Kidney epithelial cell (primary cell): ENCODE measurements at places on chromosomes 6 and 20. TPM values are rescaled to one million over a fixed set of nuclear protein-coding genes. Genes with fewer than 3 reads are reported as not detected.

- no peak for DNase-seq
Observed at GRCh38 chr6:42128460-42129359, 13.7 kb downstream of the C6orf132 start.

Gene CDSN
- total RNA-seq, result not detected in 2 replicates

Gene FOXA2
- 0.04 and 0.27 TPM in 2 replicates for total RNA-seq

DNA sequence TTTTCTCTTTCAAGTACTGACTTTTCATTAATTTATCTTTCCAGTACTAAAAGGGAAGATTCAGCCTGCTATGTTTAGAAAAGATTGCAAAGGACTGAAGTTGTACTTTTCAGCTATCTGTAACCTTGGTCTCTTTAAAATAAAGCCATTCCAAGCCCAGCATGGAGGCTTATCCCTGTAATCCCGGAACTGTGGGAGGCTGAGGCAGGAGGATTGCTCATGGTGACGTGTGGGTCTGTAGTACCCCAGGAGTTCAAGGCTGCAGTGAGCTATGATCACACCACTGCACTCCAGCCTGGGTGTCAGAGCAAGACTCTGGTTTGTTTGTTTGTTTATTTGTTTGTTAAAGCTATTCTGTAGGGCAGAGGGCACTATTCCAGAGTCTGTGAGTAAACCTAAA lies 50.6 kb upstream of the TMEM170B start:
- no peak for DNase-seq

Gene SPDEF
- not detected in 2 replicates for total RNA-seq

DNA sequence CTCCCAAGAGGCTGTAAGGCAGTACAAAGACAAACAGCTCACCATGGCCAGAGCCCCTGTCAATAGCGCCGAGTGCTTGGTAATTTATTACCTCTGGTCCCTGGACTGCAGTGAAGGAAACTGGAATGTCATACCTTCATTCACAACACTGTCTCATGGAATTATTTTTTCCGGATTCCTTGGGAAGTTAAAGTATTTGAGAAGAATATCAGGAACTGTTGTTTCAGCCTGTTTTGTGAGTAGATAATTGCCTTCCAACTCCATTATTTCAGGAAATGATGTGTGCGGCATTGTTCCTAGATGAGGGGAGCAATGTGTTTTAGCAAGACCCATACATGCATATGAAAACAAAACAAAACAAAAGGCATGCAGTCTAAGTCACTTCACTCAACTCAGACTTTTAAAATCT lies 64.0 kb downstream of the BLOC1S5 start:
- DNase-seq, result no peak

- no peak for DNase-seq
Observed at GRCh38 chr20:15917283-15917682, 656.0 kb downstream of the KIF16B start.

Gene TRAPPC3L
- not detected in 2 replicates for total RNA-seq

DNA sequence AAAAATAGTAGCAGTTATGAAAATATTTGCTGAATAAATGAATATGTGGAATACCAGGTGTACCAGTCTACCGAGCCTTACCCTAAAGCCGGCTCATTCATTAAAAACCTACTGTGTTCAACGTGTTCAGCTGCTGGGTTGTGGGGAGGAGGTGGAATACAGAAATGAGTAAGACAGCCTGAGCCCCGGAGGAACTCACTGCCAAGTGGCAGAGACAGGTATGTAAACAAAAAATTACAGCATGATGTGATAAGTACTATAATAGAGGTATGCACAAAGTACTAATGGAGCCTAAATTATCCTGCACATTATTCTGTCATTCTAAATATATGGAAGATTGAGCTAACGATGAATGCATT lies 6.8 kb upstream of the ADTRP start:
- DNase-seq, result no peak

GRCh38 chr6:118659513-118660217 lies 8.3 kb upstream of the CEP85L start:
- no peak for DNase-seq

Gene MUCL3
- total RNA-seq, result not detected in 2 replicates

DNA sequence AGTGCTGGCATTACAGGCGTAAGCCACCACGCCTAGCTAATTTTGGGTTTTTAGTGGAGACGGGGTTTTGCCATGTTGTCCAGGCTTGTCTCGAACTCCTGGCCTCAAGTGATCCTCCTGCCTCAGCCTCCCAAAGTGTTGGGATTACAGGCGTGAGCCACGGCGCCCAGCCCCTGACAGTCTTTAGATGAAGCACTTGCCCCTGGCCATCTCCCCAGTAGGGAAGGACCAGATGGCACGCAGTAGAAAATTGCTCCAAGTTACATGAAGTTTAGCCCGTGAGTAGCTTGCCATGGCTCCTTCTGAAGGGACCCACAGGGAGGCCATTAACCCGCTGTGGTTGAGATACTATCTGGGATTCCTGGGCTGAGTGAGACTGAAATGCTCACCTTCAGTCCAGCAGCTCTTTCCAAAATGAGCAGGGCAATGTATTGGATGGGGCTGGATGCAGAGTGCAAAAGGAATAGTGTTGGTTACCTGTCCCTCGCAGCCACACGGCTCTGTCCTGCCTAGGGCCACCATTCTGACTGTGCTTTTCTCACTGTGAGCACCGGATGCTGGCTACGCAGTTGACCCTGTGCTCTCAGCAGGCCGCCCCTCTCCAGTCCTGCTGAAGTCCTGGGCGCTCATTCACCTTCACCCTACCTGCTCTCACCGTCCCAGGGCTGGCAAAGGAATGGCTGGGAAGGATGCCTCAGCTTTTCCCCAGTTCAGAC lies 66.9 kb downstream of the EFCAB8 start:
- DNase-seq, result no peak

Gene ZNF391
- total RNA-seq, result 4.4 and 9.0 TPM in 2 replicates

DNA sequence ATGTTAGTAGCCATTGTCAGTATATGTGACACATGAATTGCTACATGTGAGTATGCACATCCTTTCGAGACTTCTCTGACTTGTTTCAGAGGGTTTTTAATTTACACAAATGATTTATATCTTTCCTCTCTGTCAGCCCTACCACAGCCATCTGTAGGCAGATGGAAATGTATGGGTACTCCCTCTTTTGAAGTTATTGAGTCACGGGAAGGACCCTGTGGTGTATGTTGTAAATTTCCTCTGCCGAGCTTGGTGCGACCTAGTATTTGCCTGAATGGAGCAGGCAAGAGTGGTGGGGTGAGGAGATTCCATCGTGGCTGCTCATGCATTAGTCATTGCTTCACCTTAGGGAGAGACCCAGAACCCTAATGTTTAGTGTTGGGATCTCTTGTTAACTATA lies 171.9 kb downstream of the JARID2 start:
- no peak for DNase-seq

Gene GHRH
- not detected in 2 replicates for total RNA-seq

GRCh38 chr6:111734068-111735061 lies 128.7 kb upstream of the TRAF3IP2 start:
- DNase-seq, result no peak

DNA sequence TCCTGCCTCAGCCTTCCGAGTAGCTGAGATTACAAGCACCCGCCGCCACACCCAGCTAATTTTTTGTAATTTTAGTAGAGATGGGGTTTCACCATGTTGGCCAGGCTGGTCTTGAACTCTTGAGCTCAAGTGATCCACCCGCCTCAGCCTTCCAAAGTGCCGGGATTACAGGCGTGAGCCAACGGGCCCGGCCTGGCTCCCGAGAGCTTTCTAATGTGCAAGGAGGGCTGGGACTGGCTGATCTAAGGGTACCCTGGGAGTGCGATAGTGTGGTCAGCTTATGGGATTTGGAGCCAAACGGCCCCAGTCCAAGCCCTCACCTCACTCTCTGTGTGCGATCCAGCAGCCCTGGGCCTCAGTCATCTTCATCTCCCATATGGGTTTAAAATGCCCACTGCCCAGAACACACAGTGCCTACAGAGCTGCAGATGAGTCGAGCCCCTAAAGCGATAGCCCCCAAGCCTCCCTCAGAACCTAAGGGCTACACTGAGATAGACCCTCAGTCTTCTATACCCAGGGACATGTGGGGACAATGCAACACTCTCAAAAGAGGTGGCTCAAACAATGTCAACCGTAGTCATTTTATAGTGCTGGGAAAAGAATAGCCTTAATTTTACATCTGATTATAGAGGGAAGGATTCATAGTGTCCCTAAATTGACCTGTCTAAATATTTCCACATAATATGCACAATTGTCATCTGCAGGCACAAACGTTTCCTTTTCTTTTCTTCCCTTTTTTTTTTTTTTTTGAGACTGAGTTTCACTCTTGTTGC lies 50.1 kb downstream of the SSR1 start:
- DNase-seq, result no peak

GRCh38 chr20:10454151-10454750 lies 19.1 kb downstream of the SLX4IP start:
- no peak for DNase-seq

DNA sequence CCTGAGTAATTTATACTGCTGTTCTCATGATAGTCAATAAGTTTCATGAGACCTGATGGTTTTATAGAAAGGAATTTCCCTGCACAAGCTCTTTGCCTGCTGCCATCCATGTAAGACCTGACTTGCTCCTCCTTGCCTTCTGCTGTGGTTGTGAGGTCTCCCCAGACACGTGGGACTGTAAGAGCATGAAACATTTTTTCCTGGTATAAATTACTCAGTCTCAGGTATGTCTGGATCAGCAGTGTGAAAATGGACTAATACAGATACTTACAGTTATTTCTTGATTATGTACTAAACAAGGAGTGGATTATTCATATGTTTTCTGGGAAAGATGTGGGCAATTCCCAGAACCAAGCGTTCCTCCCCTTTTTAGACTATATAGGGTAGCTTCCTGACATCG lies 1.9 kb upstream of the TRIM38 start:
- DNase-seq, result no peak

DNA sequence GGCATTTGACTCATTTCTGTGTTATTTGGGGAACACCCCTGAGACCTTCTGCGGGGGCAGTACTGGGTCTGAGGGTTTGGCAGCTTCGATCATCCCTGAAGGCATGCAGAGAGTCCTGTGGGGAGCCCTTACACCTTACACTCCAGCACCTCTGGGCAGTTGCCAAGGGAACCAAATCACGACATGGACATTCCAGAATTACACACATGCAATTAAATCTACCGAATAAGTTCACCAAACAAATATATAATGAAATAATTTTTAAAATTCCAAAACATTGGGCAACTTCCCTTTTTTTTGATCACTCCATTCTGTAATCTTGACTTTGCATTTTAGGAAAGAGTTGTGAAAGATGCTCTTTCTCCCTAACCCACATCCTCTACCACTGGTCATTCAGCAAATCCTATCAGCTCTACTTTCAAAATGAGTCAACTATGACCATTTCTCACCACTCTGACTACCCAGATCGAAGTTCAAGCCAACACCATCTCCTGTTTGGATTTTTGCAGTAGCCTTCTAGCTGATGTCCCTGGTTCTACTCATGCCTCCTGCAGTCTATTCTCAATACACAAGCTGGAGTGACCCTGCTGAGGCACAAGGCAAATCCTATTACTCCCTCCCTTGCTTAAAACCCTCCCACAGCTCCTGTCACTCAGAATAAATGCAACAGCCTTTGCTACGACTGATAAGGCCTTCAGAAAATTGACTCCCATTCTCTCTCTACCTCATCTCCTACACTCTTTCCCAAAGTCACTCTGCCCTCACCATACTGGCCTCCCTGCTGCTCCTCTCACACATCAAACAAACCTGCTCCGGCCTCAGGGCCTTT lies 533.3 kb downstream of the HACE1 start:
- DNase-seq, result no peak

GRCh38 chr6:99353126-99353525 lies 3.7 kb upstream of the FAXC start:
- DNase-seq, result no peak

- DNase-seq, result no peak
Observed at GRCh38 chr6:46174904-46175303, 4.1 kb upstream of the ENPP5 start.

Gene ZSCAN23
- total RNA-seq, result 1.6 and 3.1 TPM in 2 replicates
